Hepatocyte (in vitro differentiated cells): ENCODE measurements at places on chromosomes 4 and X. TPM values are rescaled to one million over a fixed set of nuclear protein-coding genes. Genes with fewer than 3 reads are reported as not detected.

- no peak for DNase-seq
Measured at GRCh38 chr4:158681629-158682028, 9.5 kb downstream of the ETFDH start.

- no peak for DNase-seq
Measured at GRCh38 chr4:164483711-164484110, 270.2 kb upstream of the SMIM31 start.

- DNase-seq = no peak
Measured at GRCh38 chr4:86611757-86612156, 17.6 kb downstream of the PTPN13 start.

DNA sequence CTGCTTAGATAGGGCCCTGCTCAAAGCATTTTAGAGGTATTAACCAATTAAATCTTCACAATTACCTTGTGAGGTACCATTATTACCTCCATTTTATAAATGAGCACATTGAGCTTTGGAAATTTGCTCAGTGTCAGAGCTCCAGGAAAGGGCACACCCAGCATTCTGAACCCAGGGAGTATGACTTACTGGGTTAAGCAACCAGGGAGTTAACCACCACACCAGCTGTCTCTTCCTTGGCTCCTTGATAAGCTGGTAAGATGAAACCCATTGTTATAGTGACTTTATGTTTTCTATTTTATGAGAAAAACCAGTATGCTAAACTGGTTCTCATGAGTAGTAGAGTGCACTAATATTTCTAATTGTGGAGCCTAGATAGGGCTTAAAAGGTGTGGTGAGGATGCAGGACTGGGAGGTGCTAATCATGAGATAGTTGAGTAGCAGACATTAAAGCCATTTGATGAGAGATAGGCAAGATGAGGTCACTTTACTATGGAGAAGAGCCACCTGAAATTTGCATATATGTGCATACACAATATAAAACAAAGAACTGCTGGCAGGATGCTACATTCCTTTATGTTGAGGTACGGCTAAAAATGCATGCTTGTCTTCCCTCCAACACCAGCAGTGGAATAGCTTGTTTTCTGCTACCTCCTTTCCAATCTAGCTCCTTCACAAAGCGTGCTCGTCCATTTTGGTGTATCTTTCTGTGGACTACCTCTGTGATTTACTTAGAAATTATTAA, 556.1 kb downstream of the SPRY1 start:
- DNase-seq = no peak

GRCh38 chrX:23012162-23012561, 12.4 kb downstream of the DDX53 start:
- no peak for DNase-seq

- no peak for DNase-seq
Measured at GRCh38 chrX:9576059-9576458, 111.2 kb downstream of the TBL1X start.

DNA sequence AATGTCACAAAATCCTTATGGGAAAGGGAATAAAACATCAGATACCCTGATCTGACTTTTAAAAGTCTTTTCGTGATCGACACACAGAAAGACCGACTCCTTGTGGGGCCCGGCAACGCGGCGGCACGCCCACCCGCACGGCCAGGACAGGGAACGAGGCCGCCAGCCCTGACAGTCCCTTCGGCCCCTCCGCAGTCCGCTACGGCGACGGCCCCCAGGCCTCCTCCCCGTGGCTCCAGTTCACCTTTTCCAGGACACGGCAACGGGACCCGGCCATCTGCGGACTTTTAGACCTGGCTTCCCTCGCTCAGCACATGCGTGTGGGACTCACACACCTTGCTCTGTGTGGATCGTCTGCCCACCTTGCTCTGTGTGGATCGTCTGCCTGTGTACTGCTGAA, 33.6 kb upstream of the GTPBP6 start:
- DNase-seq = no peak

DNA sequence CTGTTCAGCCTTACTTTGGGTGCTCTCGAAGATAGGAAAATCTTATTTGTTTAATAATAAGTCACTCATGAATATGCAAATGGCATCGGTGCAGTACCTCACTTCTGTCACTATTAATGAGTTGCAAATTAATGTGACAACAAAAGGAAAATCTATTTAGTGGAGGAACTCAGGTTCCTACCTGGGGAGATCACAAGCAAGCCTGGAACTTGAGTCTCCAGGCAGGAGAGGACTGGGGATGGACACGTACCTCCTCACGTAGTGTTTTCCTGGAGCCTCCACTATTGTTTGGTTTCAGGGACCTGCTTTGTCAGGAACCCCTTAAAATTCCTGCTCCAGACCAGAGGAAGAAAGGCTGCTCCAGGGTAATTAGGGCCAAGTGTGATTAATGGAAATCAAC, 82.1 kb downstream of the BCOR start:
- DNase-seq = no peak

GRCh38 chr4:26715636-26716242, 131.9 kb downstream of the TBC1D19 start:
- no peak for DNase-seq

- DNase-seq = no peak
Measured at GRCh38 chrX:56397636-56398035, 165.5 kb downstream of the KLF8 start.

DNA sequence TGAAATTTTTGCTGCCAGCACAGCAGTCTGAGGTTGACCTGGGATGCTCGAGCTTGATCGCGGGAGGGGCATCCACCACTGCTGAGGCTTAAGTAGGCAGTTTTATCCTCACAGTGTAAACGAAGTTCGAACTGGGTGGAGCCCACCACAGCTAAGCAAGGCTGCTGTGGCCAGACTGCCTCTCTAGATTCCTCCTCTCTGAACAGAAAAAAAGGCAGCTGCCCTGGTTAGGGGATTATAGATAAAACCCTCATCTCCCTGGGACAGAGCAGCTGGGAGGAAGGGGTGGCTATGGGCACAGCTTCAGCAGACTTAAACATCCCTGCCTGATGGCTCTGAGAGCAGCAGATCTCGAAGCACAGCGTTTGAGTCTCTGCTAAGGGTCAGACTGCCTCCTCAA, 314.6 kb downstream of the STPG2 start:
- no peak for DNase-seq

DNA sequence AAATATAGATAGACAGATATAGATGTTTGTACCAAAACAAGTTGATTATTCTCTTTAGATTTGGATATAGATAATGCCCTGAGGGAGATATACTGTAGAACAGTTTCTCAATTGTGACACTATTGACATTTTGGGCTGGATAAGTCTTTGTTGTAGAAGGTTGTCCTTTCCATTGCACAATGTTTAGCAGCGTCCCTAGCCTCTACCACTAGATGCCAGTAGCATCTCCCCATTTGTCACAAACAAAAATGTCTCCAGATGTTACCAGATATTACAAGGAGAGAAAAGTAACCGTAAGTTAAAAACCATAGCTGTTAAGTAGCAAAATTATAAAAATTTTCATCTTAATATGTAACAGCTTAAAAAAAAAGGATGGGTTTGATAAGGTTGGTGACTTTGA, 2595.3 kb downstream of the ARAP2 start:
- peak; percentile 36 for DNase-seq

DNA sequence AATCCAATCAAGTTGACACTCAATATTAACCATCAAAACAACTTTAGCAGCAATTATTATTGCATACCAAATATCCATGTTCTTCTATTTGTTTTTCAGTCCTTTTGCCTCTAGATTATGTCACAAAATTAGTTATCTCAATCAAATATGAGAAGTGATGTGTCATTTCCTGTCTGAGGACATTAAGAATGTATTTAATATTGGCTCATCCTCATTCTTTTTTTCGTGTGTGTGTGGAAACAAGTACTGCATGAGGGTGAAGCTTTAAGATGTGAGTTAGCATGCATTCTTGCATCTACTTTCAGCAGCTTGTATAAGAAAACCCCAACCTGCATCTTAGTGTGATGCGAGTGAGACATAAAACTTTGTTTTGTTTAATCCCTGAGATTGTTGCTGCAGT, 301.4 kb downstream of the GRIA2 start:
- no peak for DNase-seq

DNA sequence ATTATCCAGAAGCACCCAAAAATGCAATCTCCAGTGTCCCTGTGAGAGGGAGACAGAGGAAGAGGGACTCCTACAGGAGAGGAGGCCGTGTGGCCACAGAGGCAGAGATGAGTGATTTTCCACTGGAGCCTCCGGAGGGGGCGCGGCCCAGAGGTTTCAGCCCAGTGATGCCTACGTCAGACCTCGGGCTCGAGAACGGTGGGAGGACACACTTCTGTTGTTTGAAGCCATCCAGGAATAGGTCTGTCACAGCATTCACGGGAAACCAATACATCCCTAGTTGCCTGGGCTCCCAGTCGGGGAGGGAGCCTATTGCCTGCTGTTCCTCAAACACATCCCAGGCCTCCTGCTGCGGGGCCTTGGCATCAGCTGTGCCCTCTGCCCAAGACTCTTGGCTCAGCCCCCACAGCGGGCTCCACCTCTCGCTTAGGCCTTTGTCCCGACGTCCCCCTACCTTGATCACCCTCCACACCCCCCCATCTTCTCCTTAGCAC, 39.2 kb upstream of the HMX1 start:
- DNase-seq = no peak

DNA sequence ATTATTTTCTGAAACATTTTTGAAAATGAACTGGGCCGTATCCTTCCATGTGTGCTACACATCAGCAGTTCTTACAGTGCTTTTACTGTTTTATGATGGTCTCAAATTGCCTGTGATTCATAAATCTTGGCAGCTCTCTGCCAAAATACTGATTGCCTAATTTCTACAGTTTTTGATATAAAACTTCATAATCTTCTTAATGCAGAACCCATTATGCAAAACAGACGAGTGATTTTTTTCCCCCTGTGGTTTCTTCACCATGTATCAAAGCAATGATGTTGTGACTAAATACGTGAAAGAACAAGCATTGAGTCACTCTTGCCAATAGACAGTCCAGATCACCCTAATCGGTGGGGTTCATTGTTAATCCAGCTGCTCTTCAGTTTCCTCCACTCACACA, 156.4 kb upstream of the WDR1 start:
- DNase-seq = no peak

Gene PJA1
- polyA plus RNA-seq = 57.0 and 71.0 TPM in 2 replicates

Gene CYBB
- 0.30 TPM in 1 of 2 replicates, not detected in the other for polyA plus RNA-seq

Gene C4orf50
- not detected in 2 replicates for polyA plus RNA-seq

Gene DKK2
- 15.4 and 19.7 TPM in 2 replicates for polyA plus RNA-seq

Gene SASH3
- 0.31 and 0.96 TPM in 2 replicates for polyA plus RNA-seq

Gene CD40LG
- not detected in 2 replicates for polyA plus RNA-seq

Gene FGG
- polyA plus RNA-seq = 1,125 and 1,415 TPM in 2 replicates

Gene STPG2
- 0.94 and 0.98 TPM in 2 replicates for polyA plus RNA-seq

Gene UBE2K
- polyA plus RNA-seq = 98.9 and 112 TPM in 2 replicates

Gene TMEM154
- 0.36 and 6.8 TPM in 2 replicates for polyA plus RNA-seq
